G401 (cell line): ENCODE measurements at places on chromosomes 1 and 21. TPM values are rescaled to one million over a fixed set of nuclear protein-coding genes. Genes with fewer than 3 reads are reported as not detected.

DNA sequence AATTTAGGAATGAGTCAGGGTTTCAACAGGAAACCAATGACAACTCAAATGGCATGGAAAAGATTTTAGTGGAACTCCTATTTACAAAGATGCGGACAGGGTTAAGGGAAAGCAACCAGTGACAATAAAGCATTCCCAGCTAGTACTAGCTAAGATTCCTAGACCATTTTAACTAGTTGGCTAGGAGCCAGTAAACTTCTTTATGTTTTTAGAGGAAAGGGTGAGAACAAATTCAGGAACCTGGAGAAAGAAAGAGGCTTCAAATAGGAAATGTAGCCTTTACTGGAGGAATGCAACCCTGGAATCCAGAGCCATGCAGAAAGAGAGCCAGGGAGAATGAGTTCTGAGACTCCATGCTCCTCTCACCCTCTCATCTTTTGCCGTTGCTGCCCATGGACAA, 416.6 kb downstream of the KCTD3 start:
- DNase-seq, result no peak

The C1orf226 gene
- 2.4 TPM in 1 of 2 replicates, not detected in the other for total RNA-seq

- DNase-seq, result no peak
These were observed 8.5 kb downstream of the PRCC start for GRCh38 chr1:156775799-156776198.

GRCh38 chr1:95957748-95958147, 723.7 kb downstream of the RWDD3 start:
- no peak for DNase-seq

DNA sequence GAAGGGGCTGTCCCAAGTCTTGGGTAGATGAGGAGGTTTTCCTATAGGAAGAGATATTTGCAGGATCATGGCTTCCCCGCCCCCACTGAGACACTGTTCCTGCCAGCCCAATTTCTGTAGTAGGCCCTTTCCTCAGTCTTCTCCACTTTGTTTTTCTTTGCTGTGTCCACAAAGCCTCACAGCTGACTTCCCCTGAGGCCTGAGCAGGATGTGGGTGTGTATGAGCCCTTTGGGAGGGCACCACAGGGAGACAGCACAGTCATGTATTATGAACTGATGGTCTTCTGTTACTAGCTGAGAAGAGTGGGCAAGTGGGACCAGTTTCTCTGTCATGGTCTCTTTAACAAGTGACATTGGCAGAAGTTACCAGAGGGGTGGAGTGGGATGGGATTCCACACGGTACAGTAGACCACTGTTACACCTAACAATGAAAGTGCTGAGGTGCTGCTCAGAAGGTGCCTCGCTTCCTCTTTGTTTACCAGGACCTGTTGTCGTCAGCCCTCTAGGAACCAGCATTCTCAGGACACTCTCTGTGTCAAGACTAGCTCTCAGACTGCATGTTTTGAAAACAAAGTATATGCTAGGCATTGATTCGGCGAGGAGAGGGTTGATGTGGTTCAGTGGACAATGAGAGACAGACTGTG, 253.8 kb upstream of the HOOK1 start:
- DNase-seq, result no peak

- no peak for DNase-seq
These were observed 137.8 kb downstream of the KCNK2 start for GRCh38 chr1:215220346-215220745.

- DNase-seq, result no peak
These were observed 1186.6 kb downstream of the MRPL39 start for GRCh38 chr21:24420689-24421088.

The SLAMF6 gene
- total RNA-seq, result not detected in 2 replicates
